B cell (primary cell): ENCODE measurements at places on chromosomes 2 and 18. TPM values are rescaled to one million over a fixed set of nuclear protein-coding genes. Genes with fewer than 3 reads are reported as not detected.

GRCh38 chr2:34099377-34099776 is 500.3 kb upstream of the FAM98A start:
- no peak for DNase-seq

MEP1B gene
- not detected in 2 replicates for total RNA-seq

SULT1C3 gene
- not detected in 2 replicates for total RNA-seq

GRCh38 chr2:37389395-37389794 is 45.0 kb downstream of the QPCT start:
- no peak for DNase-seq

DNA sequence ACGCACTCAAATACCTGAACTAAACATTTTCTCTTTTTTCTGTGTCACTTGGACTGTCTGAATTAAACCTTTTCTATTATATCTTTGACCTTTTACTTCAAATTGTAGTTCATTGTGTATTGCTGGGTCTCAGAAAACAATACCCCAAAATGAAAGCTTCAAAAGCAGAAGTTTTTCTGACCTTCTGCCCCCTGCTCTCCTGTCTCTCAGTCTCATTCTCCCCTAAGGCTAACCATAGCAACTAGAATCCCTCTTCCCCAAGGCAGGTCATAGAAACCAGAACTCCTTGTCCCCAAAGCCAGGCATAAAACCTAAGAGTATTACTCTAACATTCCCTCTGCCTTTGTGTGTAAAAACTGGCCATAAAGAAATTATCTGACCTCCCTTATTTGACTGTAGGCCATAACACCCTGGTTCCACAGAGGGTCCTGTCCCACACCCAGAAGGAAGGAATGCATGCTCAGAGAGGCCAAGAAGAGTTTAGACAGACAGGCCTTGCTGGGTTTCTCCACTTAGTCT is 93.5 kb upstream of the B3GNT2 start:
- DNase-seq = no peak

DNA sequence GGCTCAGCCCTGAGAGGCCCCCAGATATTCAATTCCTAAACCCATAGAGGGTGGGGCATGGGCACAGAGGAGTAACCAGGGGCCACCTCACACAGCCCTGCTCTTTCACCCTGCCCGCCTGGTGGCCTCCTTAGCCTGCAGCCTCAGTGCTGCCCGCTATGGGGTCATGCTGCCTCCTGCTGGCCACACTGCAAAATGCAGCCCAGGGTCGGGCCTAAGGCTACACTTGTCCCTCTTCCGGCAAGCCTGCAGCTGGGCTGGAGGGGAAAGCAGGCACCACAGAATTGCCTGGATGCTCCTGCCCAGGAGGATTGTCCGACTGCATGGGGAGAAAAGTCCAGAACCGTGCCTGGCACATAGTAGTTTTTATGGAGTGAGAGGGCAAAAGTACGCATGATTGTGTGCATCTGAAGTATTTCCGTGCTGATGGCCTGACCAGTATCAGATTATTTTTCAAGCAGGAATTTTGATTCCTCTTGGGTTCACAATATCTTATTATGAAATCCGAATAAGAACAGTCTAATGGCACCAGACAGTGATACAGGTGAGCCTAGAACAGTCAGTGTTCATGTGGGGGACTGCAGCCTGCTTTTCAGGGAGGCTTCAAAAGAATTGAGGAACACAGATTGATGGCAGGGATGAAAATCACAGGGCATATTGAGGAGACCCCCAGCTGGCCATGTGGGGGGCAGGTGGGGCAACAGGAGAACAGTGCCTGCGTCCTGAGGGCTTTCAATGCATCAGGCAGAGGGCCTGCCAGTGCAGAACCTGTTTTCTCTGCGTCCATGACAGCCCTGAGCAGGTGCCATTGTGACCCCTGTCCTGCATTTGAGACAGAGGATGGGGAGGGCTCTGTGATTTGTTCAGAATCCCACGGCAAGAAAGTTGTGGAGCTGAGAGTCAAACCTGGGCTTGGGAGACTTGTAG is 51.2 kb upstream of the ALPP start:
- DNase-seq = peak; percentile 70

GRCh38 chr2:157497638-157498314 is 53.9 kb upstream of the CYTIP start:
- DNase-seq = peak; percentile 58
